ENCODE measurements at places on chromosomes 7 and 10. TPM values are rescaled to one million over a fixed set of nuclear protein-coding genes. Genes with fewer than 3 reads are reported as not detected.

- DNase-seq, result no peak
These were observed 32.8 kb downstream of the LRRC18 start for GRCh38 chr10:48906841-48907240.

DNA sequence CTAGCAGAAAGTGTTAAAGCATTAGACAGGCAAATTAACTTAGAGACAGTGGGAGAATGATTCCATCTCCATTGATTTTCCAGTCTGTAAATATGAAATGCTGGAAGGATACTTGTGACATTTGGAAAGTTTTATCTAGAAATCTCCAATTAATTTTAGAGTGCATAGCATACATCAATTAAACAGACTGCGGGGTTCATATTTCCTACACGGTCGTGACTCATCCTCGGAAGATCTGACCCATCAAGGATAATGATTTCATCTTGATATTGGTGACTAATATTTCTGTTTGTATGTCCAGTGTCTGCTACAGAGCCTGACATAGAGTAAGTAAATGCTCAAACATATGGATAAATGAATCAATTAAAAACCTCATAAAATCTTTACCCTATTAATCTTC is 474.9 kb downstream of the KCNMA1 start:
- DNase-seq, result no peak

VWC2 gene
- total RNA-seq, result 9.3 TPM

- no peak for DNase-seq
These were observed 175.8 kb upstream of the PPP2R2D start for GRCh38 chr10:131724891-131725580.

- no peak for DNase-seq
These were observed 224.1 kb downstream of the AUTS2 start for GRCh38 chr7:69822386-69822785.

DNA sequence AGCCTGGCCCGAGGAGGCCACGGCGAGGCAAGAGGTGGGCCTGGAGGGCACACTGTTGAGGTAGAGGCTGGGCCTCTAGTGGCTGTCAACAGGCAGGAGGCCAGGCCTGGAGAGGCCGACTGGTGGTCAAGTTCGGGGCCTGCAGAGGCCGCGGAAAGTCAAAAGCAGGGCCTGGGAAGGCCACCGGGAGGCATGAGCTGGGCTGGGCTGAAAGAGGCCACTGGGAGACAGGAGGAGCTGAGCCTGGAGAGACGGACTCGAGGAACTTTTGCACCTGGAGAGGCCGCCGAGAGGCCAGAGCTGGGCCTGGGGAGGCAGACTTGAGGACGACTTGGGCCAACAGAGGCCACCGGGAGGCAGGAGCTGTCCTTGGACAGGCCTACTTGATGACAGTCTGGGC is 321.2 kb downstream of the ZNF479 start:
- DNase-seq, result no peak

RAB18 gene
- total RNA-seq, result 124 TPM

PCGF6 gene
- total RNA-seq, result 5.5 TPM

GRCh38 chr7:44846816-44847508 is 925 bp downstream of the H2AZ2 start:
- DNase-seq, result no peak

CHRM2 gene
- 89.0 TPM for total RNA-seq

LIPN gene
- total RNA-seq, result 0.22 TPM

MYL10 gene
- not detected for total RNA-seq

RAMP3 gene
- 36.0 TPM for total RNA-seq

TMEM229A gene
- total RNA-seq, result not detected

DNA sequence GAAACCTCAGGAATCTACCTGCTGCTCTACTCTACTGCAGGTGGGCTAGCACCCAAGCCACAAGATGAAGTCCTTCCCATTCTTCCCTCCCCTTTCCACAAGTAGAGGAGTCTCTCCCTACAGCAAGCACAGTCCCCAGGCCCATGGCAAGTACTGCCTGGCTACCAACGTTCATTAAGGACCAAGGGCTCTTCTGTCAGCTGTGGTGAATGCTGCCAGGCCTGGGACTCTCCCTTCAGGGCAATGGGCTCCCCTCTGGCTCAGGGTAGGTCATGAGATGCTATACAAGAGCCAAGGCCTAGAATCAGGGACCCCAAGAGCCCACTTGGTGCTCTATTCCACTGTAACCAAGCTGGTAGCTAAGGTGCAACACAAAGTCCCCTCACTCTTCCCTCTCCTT is 39.8 kb downstream of the SNX13 start:
- no peak for DNase-seq

DMBT1 gene
- total RNA-seq, result 0.05 TPM

DNA sequence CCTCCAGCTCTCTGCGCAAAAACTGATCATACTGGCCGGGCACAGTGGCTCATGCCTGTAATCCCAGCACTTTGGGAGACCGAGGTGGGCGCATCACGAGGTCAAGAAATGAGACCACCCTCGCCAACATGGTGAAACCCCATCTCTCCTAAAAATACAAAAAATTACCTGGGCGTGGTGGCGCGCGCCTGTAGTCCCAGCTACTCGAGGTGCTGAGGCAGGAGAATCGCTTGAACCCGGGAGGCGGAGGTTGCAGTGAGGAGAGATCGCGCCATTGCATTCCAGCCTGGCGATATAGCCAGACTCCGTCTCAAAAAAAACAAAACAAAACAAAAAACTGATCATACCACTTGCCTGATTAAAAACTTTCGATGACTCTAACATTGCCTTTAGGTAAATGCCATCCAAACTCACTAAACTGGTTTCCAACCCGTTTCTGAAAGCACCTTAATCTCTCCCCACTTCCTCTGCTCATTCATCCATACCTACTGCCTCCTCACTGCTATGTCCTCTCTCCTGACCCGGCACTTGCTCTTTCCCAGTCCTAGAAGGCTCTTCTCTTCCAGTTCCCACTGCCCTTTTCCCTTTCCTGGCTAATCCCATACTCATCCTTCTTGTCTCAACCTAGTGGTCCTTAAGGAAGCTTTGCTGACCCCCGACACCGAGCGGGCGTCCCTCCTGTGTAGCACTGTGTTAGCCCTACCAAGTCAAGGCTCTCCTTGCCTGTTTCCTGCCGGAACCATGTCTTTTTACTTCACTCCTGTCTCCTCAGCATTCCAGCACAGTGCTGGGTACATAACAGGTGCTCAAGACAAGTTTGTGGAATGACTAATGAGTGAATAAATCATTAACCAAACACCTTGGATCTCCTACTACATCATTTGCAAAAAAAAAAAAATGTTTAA is 686 bp upstream of the MIOS start:
- no peak for DNase-seq

DNA2 gene
- 1.5 TPM for total RNA-seq

PDE1C gene
- 192 TPM for total RNA-seq

ITGB8 gene
- 4.8 TPM for total RNA-seq

RBP3 gene
- total RNA-seq, result not detected

GRCh38 chr7:2738766-2739549 is 51.0 kb downstream of the AMZ1 start:
- DNase-seq, result peak; percentile 40

IFIT5 gene
- total RNA-seq, result 8.1 TPM

SPRN gene
- not detected for total RNA-seq

DNA sequence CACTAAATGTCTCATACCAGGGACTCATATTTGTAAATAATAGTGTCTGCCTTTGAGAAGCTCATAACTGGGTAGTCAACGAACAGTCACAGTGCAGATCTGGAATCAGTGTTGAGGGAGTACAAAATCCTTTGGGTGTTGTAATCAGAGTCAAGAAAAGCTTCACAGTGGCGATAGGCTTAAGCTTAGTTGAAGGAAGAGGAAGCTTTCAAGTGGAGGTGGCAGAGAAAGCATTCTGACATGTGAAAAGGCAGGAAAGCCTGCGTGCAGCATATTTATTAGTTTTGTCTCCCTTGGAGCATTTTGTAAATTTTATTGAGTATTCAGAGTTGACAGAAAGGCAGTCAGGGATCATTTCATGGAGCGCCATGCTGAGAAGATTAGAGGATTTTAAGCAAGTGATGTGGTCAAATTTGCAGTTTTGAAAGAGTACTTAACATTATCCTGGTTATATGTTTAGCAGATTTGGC is 104.9 kb downstream of the ADK start:
- no peak for DNase-seq

DNA sequence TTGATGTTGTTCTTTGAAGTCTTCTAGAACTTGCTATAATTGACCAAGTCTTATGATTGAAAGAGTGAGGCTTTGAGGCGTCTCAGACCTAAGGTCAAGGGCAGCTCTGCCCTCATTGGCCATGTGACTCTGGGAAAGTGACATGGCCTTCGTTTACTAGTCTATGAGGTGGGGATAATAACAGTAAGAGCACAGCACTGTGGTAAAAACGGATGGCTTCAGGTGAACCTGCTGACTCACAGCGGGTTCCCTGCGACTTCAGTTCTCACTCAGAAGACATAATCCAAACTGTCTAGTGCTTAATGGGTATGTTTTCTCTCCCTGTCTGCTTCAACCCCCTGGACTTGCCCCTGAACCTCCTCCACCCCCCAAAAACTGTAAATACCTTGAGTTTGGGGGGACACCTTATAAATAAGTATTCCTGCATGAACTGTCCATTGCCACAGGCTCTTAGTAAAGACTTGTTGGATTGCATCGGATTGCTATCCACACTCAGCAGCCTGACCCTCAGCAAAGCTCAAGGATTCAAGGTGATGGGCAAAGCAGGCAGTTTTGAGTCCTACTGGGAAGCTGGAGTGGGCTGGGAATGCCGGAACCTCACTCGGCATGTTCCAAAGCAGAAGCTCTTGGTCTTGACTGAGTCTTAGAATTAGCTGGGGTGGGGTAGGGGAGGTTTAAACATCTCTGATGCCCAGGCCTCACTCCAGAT is 304.6 kb downstream of the KLF6 start:
- DNase-seq, result no peak

C10orf67 gene
- total RNA-seq, result 0.62 TPM

GRCh38 chr10:76352300-76352699 is 920.9 kb downstream of the LRMDA start:
- no peak for DNase-seq

- no peak for DNase-seq
These were observed 516.9 kb downstream of the REEP3 start for GRCh38 chr10:64038107-64038506.

DNA sequence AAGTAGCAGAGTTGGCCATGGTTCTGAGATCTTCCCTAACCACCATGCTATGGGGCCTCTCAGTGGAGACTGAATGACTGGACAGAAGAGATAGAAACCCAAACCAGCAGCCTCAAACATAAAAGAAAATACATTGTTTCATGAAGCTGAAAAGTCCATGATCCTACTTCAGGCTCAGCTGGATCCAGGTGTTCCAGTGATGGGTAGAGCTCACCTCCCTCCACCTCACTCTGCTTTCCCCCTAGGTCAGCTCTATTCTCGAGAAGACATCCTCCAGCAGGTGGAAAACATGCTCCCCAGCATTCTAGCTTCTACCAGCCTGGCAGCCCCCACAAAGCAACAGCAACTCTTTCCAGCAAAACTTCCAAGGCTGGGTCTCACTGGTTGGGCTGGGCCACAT is 132.1 kb downstream of the OAT start:
- no peak for DNase-seq

DNA sequence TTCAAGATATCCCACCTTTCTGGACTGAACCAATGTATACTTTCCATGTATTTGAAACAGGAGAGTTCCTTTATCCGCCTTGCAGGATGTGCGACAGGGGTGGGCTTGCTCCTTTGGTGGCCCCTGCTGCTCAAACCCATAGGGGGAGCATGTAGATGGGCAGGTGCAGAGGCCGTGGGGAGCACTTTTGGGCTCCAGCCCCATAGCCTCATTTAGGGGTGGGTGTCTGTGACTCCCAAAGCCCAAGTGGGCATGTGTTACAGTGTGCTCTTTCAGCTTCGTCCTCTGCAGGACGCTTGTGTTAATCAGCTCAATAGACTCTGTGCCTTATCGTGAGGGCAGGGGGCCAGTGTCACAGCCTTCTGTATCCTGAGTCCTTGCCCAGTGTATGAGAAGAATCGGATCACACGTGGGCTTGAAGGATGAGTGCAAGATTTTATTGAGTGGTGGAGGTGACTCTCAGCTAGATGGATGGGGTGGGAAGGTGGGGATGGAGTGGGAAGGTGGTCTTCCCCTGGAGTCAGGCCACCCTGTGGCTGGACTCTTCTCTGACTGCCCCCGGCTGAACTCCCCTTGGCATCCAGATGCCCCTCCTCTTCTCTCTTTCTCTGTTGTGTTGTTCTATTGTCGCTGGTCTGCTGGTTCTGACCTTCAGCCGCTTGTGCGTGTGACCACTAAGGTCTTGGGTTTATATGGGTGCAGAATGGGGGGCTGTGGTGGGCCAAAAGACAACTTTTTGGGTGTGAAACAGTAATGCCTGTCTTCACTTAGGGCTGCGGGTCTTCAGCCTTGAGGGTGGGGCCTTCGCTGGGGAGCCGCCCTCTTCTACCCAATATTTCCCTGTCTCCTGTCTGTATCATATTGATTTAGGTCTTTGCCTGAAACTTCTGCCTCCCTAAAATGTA is 262.2 kb downstream of the GLRX3 start:
- DNase-seq, result no peak

HGF gene
- total RNA-seq, result 2.4 TPM

STEAP1 gene
- total RNA-seq, result 1.5 TPM

Data from left ventricle myocardium superior (tissue), 1 donor.